GM04504 (cell line): ENCODE measurements at places on chromosomes 1 and 21.

- no peak for DNase-seq
These were observed 11.5 kb downstream of the CNST start for GRCh38 chr1:246577720-246578106.

DNA sequence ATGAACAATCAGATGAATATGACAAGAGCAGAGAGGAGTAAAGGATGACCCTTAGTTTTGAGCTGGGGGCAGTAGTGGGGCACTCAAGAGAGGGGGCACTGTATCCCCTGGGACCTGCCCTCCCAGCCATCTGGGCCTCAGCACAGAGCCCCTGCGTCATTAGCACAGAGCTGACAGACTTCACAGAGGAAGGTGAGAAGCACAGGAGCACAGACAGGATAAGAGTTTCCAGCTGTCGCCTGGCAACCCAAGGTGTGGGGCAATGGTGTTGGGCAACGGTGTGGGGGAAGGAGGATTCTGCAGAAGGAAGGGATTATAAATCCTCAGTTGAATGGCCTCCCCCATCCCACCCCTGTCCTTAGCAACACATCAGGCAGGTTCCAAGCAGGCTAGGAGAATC, 30.2 kb downstream of the RAB3B start:
- no peak for DNase-seq

GRCh38 chr1:157045250-157046218, at the start of gene ARHGEF11:
TSS of gene ARHGEF11 (minus strand) at chr1:157045742. CDS start at chr1:157044330, 1,412 bp downstream.
- DNase-seq: peak; percentile 82

DNA sequence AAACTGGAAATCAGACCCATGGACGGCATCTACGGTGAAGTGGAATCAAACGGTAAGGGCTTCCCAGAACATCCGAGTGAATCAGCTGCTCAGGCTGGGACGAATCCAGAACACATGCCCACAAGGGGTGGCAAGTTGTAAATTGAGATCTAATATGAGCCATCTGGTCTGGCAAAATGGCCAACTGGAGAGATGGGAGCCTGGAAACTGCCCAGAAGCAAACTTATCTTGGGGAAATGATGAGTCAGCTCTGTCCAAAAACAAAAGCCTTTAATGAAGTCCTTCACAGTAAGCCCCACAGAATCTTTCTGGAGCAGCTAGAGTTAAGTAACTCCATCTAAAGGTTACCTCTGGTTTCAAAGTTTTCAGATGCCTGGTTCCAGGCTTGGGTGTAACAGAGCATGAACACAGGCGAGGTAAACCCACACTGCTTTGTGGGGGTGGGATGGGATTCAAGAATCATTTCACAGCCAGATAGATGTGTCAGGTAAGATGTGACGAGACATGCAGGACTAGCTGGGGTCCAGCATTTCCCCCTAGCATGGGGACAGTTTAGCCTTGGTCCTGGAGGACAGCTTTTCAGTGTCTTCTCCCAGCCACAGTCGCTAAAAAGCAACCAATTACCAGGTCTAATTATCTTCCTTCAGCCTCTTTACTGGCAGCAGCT, 10.5 kb upstream of the SRP9 start:
- peak; percentile 93 for DNase-seq

- DNase-seq: no peak
These were observed 82.9 kb downstream of the TMEM53 start for GRCh38 chr1:44591381-44591780.

GRCh38 chr1:56396581-56396980, 182.8 kb downstream of the PLPP3 start:
- no peak for DNase-seq

DNA sequence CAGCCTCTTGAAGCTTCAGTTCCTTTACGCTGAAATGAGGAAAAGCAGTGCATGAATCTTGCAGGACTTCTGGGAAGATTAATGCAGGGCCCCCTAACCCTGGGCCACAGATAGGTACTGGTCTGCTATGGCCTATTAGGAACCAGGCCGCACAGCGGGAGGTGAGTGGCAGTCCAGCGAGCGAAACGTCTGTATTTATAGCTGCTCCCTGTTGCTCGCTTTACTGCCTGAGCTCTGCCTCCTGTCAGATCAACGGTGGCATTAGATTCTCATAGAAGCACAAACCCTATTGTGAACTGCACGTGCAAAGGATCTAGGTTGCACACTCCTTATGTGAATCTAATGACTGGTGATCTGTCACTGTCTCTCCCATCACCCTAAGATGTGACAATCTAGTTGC, 130.2 kb downstream of the CHRM3 start:
- DNase-seq: no peak

- DNase-seq: no peak
These were observed 276.3 kb downstream of the FOXD2 start for GRCh38 chr1:47713975-47714767.

GRCh38 chr1:228150461-228151179, 890 bp downstream of the GJC2 start:
- DNase-seq: peak; percentile 80

GRCh38 chr1:50659107-50659662, 235.9 kb upstream of the DMRTA2 start:
- DNase-seq: no peak

DNA sequence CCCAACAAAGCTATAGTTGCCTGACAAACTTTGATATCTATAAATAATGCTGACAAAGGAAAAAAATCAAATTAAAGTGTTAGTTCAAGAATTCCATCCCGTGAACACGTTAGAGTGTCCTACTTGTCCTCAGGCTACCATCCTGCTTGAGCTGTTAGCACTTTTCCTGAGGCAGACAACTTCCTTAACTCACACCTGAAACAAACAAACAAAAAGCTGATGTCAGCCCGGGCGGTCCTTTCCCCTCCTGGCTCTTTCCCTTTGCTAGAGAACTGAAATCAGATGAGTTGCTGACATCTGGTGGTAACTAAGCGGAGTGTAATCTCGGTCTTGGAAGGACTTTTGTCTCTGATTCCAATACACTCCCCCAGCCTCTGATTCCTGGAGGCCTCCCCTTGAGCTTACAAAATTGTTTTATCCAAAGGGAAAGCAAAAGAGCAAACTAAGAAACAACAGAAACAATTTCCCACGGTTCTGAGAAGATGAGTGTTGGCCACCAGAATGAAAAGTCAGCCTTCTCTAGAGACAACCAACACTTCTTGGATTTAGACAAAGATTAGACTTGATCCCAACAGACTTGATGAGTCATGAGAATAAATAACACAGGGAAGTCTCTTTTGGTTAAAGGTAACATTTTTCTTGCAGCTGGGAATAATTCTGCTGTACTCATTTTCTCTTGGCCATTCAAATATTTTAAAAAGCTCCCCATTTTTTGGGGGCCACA, 135.4 kb downstream of the PROX1 start:
- peak; percentile 14 for DNase-seq

DNA sequence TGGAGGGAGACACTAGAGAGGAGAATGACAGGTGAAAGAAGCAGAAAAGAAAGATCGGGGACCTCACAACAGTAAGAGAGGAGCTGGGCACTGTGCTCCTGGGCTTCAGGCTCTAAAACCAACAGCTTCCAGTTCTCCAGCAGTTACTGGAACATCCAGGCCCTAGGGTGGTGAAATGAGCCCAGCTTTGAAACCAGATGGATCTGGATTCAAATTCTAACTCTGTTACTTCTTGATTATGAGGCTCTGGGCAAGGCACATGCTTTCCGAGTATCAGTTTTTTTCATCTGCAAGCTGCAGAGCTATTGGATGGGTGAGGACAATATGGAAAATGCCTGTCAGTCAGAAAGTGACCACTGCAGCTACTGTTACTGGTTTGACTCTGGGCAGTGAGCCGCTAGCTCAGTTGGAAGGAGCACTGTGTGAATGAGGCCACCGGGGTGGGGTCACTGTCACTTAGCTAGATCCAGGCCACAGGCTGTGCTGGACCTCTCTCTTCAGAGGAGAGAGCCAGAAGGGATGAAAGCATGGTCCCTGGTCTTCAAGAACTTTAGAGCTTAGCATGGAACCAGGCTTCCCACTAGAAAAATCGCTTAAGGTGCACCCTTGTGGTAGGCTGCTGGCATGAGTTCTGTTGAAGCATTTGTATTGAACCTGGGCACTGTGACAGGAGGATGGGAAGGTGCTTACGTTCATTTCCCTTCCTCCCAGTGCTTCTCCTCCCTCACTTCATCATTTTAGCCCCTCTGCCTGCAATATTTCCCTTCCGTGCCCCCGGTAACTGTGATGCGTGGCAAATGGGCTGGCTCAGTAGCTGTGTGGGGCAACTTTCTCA, 12.2 kb downstream of the PLEKHO1 start:
- DNase-seq: no peak

GRCh38 chr1:82099170-82099569, 298.4 kb downstream of the ADGRL2 start:
- DNase-seq: no peak

- no peak for DNase-seq
These were observed 205.7 kb downstream of the USP25 start for GRCh38 chr21:15935530-15935929.

GRCh38 chr21:37407719-37408420, 41.3 kb downstream of the DYRK1A start:
- DNase-seq: no peak

GRCh38 chr1:20610970-20611369, 22.1 kb downstream of the CDA start:
- no peak for DNase-seq
